ENCODE measurements at places on chromosomes 4 and X.

- peak; percentile 7 for DNase-seq
Observed at GRCh38 chrX:3659761-3660160, 53.7 kb downstream of the PRKX start.

DNA sequence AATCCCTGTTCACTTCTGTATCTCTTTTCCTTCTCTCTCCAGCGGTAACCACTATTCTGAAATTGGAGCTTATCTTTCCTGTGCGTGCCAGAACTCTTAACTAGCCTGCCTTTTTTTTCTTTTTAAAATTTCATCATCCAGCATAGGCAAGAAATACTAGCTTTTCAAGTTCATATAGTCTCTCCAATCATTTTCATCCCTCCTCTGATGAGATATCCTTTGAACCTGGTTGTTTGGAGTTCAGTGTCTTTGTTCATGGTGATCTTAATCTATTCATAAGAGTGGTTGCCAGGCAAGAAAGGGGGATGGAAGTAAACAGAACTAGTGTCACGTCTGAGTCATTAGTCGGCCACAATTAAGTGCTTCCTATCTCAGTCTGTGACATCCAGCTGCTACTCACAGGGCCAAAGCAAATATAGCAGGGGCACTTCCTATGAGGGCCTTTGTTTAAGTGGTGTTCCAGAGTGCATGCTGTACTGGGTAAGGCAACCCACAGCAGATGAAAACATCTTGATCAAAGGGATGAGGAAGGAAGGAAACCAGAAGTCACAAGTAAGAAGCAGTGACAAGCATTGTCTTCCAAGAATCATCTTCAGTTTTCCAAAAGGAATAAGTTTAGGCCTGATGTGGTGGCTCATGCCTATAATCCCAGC, 56.4 kb upstream of the XIAP start:
- peak; percentile 83 for DNase-seq

DNA sequence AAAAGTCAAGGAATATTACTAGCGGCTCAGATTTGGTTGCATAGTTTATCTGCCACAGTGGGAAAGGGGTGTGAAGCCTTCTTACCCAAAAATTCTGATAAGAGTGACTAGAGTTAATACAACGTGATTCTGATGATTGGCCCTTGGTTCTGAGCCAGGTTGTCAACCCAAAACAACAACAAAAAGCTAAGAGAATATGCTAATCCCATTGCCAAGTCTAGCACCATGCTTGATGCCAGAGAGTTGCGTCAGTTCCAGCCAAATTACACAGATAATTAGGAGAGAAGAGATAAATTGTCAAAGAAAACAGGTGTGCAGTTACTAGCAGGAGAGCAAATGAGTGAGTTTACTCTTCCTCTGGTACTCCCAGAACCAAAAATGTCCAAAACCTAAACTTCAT, 287.4 kb upstream of the AGA start:
- no peak for DNase-seq

DNA sequence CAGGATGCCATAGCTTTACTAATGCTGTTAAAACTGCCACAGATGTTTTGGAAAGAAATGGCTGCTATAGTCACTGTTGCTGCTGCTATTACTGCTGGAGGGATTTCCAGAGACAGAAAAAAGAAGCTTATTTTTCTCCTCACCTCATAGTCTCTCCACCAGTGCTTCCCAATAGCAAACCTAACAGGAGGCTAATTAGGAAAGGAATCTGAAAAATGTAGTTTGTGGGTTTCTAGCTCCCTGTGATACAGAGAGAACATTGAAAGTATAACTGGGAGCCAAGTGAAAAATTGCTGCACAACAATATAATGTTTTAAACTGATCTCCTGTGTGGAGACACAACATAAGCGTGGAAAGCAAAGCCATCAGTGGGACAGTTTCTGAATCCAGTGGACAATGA, 8.6 kb upstream of the TSPAN7 start:
- no peak for DNase-seq

DNA sequence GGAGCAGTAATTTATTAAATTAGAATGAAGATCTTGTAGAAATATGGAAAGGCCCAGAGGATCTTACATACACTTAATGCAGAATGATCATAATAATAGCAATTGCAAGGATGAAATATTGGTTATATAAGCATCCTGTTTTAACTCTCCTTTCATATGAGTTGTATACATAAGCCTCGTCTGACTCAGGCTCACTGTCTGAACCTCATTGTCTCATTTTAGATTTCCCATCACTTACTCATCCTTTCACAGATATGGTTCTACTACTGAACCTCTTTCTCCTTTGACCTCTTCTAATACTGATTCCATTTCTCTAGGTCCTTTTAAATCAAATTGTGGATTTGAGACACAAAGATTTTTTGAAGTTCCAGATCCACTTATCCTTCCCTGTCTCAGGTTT, 277.3 kb upstream of the TRPC5 start:
- no peak for DNase-seq

DNA sequence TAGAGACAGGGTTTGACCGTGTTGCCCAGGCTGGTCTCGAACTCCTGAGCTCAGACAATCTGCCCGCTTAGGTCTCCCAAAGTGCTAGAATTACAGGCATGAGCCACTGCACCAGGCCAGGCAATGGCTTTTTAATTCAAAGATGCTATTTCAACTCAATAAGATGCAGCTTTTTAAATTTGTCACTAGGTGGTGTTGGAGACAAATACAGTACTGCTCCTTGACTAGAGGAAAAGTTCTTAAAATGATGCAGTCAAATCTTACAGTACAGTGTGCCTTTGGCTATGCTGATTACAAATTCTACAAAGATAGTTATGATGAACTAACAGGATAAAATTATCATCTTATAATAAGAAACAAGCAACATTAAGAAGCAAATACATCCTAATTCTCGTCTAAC, 441.1 kb downstream of the KCNIP4 start:
- peak; percentile 36 for DNase-seq

- peak; percentile 1 for DNase-seq
Observed at GRCh38 chrX:136574548-136574947, 42.5 kb downstream of the VGLL1 start.

DNA sequence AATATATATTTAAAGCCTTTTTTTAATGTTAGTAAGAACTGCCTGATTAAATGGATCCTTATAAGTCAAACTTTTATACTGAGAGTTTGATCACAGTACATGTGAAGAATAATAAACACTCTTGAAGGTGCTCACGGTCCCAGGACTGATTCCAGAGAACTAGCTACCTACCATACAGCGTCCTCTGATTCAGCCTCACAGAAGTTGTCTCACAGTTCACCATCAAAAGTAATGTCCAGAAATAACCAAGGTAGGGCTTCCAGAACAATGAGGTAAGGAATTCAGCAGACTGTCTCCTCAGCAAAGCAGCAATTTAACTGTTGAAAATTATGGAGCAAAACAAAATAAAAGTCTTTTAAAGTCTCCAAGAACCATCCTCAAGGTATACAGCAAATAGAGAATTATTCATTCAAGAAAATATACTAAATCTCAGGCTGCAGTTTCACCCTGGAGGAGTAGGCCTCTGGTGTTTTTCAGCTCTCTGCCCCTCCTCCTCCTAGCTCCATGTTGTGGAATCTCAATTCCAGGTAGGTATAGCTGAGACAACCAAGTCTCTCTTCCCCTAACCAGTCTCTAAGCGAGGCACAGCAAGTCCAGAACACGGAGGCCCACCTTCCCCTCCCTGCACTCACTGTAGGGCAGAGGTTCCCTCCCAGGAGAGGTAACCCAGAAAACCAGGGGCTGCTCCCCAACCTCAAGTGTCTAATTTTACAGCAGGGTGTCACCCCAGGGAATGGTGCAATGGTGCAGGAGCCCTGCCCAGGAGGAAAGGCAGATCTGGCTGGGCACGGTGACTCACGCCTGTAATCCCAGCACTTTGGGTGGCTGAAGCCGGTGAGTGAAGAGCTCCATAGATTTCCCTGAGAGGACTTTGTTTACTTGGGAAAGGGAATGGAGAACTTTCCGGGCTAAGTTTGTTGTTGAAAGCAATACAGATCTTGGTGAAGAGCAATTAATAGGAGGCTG, 28.6 kb downstream of the FAM241A start:
- DNase-seq: peak; percentile 37

GRCh38 chr4:105967058-105967658, 71.9 kb downstream of the NPNT start:
- DNase-seq: no peak

DNA sequence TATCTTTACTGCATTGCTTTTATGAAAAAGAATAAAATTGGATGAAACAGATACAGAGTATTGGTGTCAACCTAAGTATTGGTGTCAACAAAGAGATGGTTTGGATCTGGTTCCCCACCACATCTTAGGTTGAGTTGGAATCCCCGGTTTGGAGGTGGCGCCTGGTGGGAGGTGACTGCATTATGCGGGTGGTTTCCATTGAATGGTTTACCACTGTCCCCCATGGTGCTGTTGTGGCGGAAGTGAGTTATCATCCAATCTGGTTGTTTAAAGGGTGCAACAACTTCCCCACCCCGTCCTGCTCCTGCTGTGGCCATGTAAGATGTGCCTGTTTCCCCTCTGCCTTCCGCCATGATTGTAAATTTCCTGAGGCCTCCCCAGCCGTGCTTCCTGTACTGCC, 52.8 kb upstream of the CD99 start:
- no peak for DNase-seq

DNA sequence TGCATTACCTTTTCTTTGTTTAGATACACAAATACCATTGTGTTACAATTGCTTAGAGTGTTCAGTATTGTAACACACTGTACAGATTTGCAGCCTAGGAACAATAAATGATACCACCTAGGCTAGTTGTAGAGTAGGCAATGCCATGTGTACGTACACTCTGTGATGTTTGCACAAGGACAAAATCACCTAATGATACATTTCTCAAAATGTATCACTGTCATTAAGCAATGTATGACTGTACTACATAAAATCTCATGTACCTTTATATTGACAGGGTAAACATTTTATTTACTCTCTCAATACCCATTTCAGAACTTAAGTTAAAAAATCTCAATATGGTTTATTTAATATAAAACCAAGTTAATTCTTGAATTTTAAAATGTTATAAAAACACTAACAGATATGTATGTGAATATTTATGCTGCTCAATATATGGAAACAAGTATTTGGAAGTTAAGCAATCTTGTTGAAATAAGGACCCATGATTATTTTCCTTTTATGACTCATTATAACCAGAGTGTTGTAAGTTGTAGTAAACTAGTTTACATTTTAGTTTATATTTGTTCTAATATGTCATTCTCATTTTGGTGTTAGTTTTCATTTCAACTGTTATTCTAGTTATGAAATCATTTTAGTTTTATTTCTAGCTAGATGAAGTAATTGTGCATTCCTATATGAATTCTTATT, 409.2 kb downstream of the TLL1 start:
- DNase-seq: peak; percentile 14

DNA sequence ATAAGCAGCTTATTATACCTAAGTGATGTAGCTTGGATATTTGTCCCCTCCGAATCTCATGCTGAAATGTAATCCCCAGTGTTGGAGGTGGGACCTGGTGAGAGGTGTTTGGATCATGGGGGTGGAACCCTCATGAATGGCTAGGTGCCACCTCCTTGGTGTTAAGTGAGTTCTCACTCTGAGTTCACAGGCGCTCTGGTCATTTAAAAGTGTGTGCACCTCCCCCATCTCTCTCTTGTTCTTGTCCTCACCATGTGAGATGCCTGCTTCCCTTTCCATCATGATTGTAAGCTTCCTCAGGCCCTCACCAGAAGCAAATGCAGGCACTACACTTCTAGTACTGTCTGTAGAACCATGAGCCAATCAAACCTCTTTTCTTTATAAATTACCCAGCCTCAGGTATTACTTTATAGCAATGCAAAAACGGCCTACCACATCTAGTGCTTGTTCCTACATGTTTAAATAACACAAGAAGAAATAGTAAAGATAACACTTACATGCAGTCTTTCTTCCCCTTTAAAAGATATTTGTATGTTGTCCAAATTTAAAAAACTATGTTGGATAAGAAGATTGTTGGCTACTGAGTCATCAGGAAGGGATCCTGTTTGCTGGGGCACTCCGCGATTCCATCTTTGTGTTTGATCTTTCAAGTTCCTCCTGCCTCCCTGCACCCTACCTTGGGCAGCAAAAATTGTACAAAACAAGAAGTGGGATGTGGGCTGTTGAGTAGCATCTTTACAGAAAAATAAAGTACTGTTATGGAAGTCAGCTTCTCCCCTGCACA, 29.7 kb downstream of the PPP1R2C start:
- peak; percentile 53 for DNase-seq

DNA sequence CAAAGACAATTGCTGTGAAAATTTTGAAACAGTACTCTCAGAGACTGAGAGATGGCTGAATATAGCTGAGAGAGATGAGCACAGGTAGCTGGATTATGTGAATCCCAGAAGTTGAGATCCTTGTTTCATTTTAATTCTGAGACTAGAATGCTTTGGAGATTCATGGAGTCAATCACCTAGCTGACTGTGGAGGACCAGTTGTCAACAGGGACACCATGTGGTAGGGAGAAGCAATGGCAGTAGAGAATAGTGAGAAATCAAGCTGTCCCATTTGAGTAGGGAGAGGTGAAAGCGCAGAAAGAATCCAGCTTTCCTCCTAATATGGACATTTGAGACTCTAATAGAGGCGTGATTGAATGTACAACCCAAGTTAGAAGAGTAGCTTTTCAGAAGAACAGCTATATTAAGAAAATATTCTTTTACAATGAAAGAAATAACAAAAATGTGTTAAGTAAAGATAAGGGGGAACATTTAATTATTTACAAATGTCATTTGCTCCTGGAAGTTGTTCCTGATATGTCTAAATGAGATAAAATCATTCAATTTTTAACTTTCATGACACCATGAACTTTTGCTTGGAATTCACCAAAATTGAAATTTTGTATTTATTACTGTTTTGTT, 30.3 kb upstream of the GLRB start:
- peak; percentile 81 for DNase-seq

GRCh38 chrX:55796496-55796895, 78.9 kb downstream of the RRAGB start:
- no peak for DNase-seq

DNA sequence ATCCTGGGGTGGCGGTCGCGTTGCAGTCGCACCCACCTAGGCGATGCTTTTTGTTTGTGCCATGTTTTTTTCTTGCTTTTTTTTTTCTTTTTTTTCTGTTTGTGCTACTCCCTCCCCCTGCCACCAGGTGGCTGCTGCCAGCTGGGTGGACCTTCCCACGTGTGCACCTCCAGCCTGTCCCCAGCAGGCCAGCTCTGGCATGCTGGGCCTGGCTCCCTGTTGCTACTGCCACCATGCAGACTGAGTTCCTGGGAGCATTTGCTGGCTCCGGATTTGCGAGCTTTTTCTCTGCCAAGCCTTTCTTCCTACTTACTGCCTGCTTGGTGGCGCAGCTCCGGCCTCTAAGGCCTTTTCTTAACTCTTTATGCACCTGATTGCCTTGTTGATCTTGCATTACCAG, 161.2 kb upstream of the WDFY3 start:
- DNase-seq: peak; percentile 50

- DNase-seq: no peak
Observed at GRCh38 chrX:21764008-21764407, 6.1 kb upstream of the SMPX start.

- no peak for DNase-seq
Observed at GRCh38 chrX:10087391-10087790, 69.4 kb upstream of the CLCN4 start.
